ENCODE measurements at places on chromosomes 4 and X.

GRCh38 chr4:92182736-92183407 is 120.9 kb upstream of the GRID2 start:
- no peak for DNase-seq

DNA sequence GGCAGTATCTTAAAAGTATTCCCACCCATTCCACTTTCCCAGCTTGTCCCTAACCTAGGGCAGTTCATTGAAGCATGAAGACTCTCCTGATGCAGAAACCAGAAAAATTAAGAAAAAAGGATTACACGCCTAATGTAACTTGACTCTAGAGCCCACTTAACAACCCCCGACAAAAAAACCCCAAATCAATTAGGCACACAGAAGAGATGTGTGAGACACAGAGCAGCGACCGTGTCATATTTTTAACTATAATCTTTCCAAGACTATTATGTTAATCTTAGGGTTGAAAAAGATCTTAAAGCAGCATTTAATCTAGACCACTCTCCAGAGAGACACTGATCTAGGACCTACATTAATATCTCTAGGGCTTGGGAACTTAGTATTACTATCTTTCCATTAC is 1.3 kb downstream of the YTHDC1 start:
- DNase-seq, result no peak

DNA sequence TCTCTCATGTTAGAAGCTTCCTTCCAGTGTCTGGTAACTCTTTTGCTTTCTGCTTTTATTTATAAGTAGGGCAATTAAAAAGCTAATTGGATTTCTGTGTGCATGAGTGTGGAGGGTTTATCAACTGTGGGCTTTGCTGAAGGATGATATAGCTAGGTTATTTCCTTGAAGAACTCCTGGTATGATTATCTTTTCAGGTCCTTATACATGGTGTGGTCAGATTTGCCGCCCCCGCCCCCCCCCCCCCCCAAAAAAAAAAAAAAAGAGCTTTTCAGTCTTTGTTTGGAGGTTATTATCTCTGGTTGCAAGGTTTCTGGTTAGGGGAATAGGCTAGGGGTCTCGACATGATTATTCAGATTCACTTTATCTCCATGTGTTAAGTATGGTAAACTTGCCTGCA is 35.9 kb downstream of the MOB1B start:
- no peak for DNase-seq

GRCh38 chrX:8586953-8587352 is 122.3 kb downstream of the VCX3B start:
- no peak for DNase-seq

DNA sequence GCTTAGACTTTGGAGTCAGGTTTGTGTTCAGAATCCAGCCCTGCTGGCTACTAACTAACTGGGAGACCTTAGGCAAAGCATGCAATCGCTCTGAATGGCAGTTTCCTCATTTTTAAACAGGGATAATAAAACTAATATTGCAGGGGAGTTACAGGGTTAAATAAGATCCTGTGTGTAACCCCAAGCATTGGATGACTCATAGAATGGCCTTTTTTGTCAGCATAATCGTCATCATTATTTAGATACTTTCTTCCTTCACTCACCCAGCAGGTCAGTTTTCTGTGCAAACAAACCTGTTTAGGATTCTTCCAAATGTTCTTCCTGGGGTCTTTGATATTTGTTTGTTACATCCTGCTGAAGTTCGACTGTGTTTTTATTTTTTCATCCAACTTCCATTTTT is 208.2 kb downstream of the EVC2 start:
- DNase-seq, result peak; percentile 27

DNA sequence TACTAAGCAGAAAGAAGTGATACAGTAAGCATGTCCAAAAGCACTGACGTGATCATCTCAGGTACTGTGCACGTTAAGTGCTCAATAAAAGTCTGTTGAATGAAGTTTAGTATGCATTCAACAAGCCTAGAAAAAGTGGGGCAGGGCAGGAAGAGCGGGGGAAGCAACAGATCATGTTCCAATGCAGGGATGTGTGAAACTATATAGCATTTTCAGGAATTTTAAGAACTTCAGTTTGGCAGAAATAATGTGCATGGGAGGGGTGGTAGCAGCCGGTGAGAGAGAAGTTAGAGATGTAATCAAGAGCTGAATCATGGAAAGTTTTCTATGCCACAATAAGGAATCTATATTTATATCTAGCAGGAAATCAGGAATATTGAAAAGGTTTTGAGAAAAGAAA is 19.2 kb upstream of the CCNA2 start:
- no peak for DNase-seq

All from suppressor macrophage treated with lipopolysaccharide for 1 hour (primary cell).